ENCODE measurements at places on chromosomes 3 and 15. TPM values are rescaled to one million over a fixed set of nuclear protein-coding genes. Genes with fewer than 3 reads are reported as not detected.

The SPATA12 gene
- total RNA-seq: 0.11 TPM

The ANKUB1 gene
- total RNA-seq: not detected

The CD47 gene
- total RNA-seq: 93.7 TPM

The CCR3 gene
- total RNA-seq: not detected

The SERF2 gene
- 546 TPM for total RNA-seq

The ENTPD3 gene
- total RNA-seq: not detected

The ARL6IP5 gene
- 103 TPM for total RNA-seq

The ASB14 gene
- total RNA-seq: under 0.01 TPM

The STAB1 gene
- 0.62 TPM for total RNA-seq

The ACSBG1 gene
- total RNA-seq: 0.25 TPM

The GOLGA6L4 gene
- total RNA-seq: 1.2 TPM

The SERPINI1 gene
- total RNA-seq: 1.4 TPM

The NCEH1 gene
- 28.1 TPM for total RNA-seq

All from uterine smooth muscle cell (primary cell).